RPMI7951 (cell line): ENCODE measurements at places on chromosomes 7 and 10. TPM values are rescaled to one million over a fixed set of nuclear protein-coding genes. Genes with fewer than 3 reads are reported as not detected.

The C7orf57 gene
- total RNA-seq = 0.59 and 1.4 TPM in 2 replicates

The NME8 gene
- not detected in 2 replicates for total RNA-seq

The PDLIM1 gene
- 38.4 and 38.8 TPM in 2 replicates for total RNA-seq

The AGMO gene
- 1.1 and 1.4 TPM in 2 replicates for total RNA-seq

The CAV2 gene
- total RNA-seq = 74.9 and 109 TPM in 2 replicates

The NPY4R gene
- total RNA-seq = 0.10 TPM in 1 of 2 replicates, not detected in the other

The TCERG1L gene
- total RNA-seq = not detected in 2 replicates

The TMEM229A gene
- total RNA-seq = not detected in 2 replicates

The KNDC1 gene
- not detected in 2 replicates for total RNA-seq

The ADK gene
- total RNA-seq = 63.5 and 64.6 TPM in 2 replicates

The HDAC9 gene
- 15.5 and 21.1 TPM in 2 replicates for total RNA-seq

The CFAP43 gene
- total RNA-seq = 0.24 and 0.78 TPM in 2 replicates

The INMT gene
- total RNA-seq = 79.9 and 94.1 TPM in 2 replicates

The NCAPG2 gene
- 52.4 and 55.7 TPM in 2 replicates for total RNA-seq

The SLC39A12 gene
- not detected in 2 replicates for total RNA-seq

The ABCB1 gene
- under 0.01 and 0.68 TPM in 2 replicates for total RNA-seq

The PITX3 gene
- total RNA-seq = not detected in 2 replicates

The TFPI2 gene
- total RNA-seq = 229 and 267 TPM in 2 replicates

The MBL2 gene
- total RNA-seq = not detected in 2 replicates

The GSTO2 gene
- total RNA-seq = 2.3 and 2.6 TPM in 2 replicates

The RINT1 gene
- total RNA-seq = 9.1 and 11.7 TPM in 2 replicates

The TSPAN13 gene
- total RNA-seq = 4.4 and 5.5 TPM in 2 replicates

The PAX4 gene
- not detected in 2 replicates for total RNA-seq

The PCBD1 gene
- total RNA-seq = 71.6 and 73.9 TPM in 2 replicates

The MRPL43 gene
- 79.8 and 86.3 TPM in 2 replicates for total RNA-seq

The PLEKHS1 gene
- total RNA-seq = 0.29 and 0.84 TPM in 2 replicates

The DENND2A gene
- total RNA-seq = 26.9 and 29.6 TPM in 2 replicates

The FAM237B gene
- total RNA-seq = not detected in 2 replicates

The AGR2 gene
- not detected in 2 replicates for total RNA-seq

The MKX gene
- 0.12 TPM in 1 of 2 replicates, not detected in the other for total RNA-seq

The FAM241B gene
- total RNA-seq = 0.36 TPM in 1 of 2 replicates, not detected in the other

The PLXNA4 gene
- 1.4 and 2.1 TPM in 2 replicates for total RNA-seq
